ENCODE measurements at places on chromosomes 6 and 20. TPM values are rescaled to one million over a fixed set of nuclear protein-coding genes. Genes with fewer than 3 reads are reported as not detected.
A peak's percentile ranks its signal among the peaks of the same experiment; 100 is the strongest.

- DNase-seq, result no peak
These were observed 100.5 kb downstream of the SOBP start for GRCh38 chr6:107590378-107590777.

DNA sequence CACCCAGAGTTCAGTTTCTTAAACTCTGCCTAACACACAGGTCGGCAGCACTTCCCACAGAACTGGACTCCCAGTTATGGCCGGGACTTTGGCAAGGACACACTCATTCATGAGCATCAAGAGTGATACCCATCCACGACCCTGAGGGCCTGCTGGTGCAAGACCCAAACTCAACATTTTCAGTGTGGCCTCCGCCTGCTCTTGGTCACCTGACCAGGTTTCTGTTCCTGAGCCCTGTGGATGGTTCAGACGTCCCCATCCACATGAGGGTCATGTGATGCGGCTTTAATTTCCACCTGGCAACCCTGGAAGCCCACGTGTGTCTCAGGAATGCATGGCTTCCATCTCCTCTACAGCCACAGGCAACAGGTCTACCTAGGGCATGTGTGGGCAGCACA is 245.3 kb downstream of the DLL1 start:
- no peak for DNase-seq

DNA sequence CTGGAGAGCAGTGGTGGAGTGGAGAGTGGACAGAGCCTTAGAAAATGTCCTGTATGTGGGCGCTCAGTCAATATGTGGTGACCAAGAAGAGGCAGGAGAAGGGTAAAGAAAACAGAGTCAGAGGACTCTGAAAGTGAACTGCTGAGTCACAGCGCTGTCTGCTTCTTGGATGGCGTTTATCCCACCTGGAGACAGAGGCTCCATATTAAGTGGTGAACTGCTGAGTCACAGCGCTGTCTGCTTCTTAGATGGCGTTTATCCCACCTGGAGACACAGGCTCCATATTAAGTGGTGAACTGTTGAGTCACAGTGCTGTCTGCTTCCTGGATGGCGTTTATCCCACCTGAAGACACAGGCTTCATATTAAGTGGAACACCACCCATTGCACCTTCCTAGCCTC is 119.3 kb upstream of the RALGAPA2 start:
- peak; percentile 1 for DNase-seq

GRCh38 chr20:884983-885952 is 30.9 kb downstream of the ANGPT4 start:
- peak; percentile 91 for DNase-seq

GRCh38 chr20:30489614-30490003 is 767.9 kb upstream of the DEFB115 start:
- DNase-seq, result no peak

GRCh38 chr20:5973172-5973571 is 22.7 kb downstream of the MCM8 start:
- no peak for DNase-seq

- DNase-seq, result no peak
These were observed 2.4 kb upstream of the MYMX start for GRCh38 chr6:44214307-44214706.

- DNase-seq, result no peak
These were observed 137.1 kb downstream of the PACRG start for GRCh38 chr6:162864911-162865310.

- no peak for DNase-seq
These were observed 11.8 kb upstream of the CAP2 start for GRCh38 chr6:17381424-17382147.

DNA sequence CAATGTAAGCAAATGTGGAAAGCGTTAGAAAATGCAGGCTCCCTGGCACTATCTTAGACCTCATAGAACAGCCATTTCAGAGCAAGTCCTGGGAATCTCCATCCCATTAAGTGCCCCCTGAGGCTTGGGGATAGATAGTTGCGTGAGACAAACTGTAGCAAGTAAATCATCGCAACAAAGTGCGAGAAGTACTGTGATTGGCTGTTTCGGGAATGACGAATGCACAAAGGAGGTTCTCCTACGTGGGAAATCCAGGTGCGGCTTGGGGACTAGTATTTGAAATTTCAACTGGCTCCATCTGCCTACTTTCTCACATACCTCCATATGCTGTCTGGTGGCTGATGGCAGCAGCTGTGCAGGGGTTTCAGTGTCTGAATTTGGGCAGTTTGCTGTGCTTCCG is 84.5 kb downstream of the PLEKHG1 start:
- no peak for DNase-seq

DNA sequence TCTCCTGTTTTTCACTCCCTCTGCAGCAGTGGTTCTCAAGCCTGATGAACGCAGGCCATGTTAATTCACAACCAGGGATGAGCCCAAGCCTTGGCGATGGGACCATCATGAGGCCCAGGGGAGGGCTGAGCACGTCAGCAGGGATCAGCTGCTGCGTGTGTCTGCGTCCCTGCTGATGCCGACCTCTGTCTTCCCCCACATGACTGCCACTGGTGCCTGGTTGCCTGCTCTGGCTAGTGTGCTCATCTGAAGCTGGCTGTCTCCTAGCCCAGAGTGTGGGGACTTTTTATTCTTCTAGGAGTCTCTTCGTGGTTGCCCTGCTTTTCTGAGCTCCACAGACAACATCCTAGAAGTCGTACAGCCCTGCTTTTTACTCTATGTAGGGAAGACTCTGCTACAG is 40.8 kb upstream of the KCNK16 start:
- no peak for DNase-seq

- no peak for DNase-seq
These were observed 34.2 kb downstream of the CLVS2 start for GRCh38 chr6:123030282-123030681.

DNA sequence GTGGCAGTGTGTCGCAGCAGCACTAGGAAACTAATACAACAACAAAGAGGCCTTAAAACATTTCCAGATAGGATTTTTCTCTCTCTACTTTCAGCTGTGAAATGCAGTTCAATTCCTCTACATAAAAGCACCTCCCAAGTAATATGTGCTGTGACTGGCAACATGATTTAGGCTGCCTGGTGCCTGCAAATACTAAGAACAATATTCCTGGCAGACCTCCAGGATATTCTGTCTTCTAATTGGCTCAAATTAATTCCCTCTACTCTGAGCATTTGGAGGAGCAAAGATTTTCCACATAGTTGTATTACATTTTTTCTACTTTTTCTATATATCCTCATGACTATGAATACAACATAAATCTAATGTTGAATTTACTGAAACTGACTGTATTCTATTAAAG is 33.2 kb downstream of the SCGN start:
- no peak for DNase-seq

DNA sequence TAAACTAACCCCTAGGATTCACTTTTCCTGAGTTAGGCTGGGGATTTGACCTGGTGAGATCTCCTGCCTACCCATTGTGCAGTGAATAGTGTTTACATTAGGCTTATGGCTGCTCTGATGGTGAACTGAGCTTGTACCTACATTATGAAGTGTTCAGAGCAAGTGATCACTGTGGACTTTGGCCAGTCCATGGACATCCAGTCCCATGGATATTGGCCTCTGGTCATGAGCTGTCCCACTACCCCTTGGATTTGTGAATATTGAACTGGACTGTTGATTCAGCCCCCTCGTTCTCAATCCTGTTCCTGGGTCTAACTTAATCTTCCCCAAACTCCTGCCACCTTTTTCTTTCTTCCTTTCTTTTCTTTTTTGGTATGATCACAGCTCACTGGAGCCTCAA is 13.8 kb downstream of the ASIP start:
- no peak for DNase-seq

DNA sequence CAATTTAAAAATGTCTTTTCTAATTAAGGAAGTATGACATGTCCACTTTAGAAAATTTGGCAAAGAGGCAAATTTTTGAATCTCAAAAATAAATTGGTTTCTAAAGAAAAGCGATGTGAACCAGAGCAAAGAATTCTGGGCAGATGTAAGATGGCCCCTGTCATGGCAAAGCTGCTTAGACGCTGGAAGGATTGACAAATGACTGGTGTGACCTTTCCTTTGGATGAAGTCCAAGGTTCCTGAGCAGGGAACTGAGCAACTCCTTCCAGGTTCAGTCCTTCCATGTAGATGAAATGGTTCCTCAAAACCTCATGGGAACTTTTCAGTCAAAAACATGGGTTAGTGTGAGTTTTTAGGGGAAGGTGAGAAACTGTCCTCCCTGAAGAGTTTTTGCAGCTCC is 25.1 kb downstream of the BRPF3 start:
- no peak for DNase-seq

DNA sequence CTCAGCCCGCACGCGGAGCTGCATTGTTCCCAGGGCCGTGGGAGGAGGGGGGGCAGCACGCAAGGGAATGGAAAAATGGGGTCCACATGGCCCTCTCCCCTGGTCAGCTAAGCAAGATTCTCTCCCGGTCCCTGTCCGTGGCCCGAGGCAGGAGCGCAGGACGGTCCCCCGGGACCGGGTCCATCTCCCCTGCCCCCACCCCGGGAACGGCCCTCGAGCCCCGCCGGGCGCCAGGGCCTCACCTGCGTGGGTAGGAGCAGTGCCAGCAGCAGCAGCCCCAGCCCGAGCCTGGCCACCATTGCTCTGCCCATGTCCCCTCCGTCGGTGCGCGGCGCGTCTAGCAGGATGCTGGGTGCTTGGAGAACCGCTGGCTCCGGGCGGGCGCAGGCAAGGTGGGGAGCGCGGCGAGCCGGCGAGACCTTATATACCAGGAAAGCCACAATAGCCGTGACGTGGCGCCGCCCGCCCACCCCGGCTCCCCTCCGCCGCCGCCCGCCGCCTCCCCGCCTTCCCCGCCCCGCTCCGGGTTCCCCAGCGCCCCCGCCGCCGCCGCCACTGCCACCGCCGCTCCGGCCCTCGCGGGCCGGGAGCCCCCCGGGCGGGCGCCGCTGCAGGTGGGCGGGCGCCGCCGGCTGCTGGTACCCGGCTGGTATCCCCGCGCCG is at the start of gene CD24:
TSS of gene CD24 (minus strand) at position 394 of the 663 bp plus-strand sequence. CDS start at position 311, 83 bp downstream.
- peak; percentile 94 for DNase-seq

DNA sequence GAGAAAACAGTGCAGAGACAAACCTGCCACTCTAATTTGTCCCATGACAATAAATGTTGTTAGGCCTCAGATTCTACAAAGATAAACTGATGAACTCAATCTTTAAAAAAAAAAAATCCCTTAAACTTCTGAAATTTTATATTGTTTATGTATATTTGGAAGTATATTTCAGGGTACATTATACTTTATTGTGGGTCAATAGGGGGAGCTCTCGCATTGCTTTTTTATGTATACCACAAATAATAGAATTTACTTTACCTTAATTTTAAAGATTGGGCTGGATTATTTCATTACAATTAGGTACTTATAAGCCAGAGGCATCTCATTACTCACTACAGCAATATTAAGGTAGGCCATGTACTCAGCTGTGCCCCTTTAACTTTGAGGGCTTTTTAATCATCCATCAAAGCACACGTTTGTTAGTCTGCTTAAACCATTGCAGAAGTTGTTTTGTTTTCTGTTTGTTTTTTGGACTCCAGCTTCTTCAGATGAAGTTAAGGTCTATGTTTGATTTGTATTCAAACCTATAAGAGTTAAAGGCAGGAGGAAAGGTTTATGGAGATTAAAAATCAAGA is 56.3 kb upstream of the EYA4 start:
- DNase-seq, result no peak

- DNase-seq, result peak; percentile 4
These were observed 628.8 kb upstream of the MAN1A1 start for GRCh38 chr6:119978274-119978889.

GRCh38 chr6:41940759-41941279 is 789 bp downstream of the CCND3 start:
- DNase-seq, result peak; percentile 77

DNA sequence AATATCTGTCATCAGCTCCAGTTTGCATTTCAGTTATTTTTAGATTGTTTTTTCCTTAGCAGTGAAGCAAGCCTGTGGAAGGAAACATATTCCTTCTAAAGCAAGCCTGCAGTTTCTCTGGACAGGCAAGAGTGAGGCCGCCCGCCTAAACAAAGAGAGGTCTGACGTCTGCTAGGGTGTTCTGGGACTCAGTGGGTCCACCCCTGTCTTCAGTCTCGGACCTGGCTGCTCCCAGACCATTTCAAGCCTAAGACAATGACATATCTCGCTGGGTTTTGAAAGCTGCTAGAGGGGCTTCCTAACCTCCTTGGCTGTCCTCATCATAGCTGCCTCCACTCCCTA is 36.8 kb upstream of the RNF24 start:
- DNase-seq, result no peak

GRCh38 chr6:8652710-8653109 is 217.4 kb upstream of the SLC35B3 start:
- DNase-seq, result no peak

DNA sequence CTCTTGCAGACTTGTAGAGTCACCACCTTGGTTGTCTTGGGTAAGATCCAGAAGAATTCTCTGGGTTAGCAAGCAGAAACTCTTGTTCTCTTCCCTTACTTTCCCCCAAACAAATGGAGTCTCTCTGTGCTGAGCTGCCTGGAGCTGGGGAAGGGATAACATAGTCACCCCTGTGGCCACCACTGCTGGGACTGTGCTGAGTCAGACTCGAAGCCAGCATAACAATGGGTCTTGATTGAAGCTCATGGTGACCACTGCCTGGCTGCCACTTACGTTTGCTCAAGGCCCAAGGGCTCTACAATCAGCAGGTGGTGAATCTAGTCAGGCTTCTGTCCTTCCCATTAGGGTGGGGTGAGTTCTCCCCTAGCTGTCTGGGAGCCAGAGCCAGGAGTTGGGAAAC is 15.4 kb upstream of the ERVFRD-1 start:
- DNase-seq, result no peak

B3GALT4 gene
- 5.6 TPM for total RNA-seq

GPLD1 gene
- 2.5 TPM for total RNA-seq

TMEM170B gene
- total RNA-seq, result 3.1 TPM

GLYATL3 gene
- total RNA-seq, result not detected

TP53TG5 gene
- total RNA-seq, result not detected

TPBG gene
- total RNA-seq, result 45.5 TPM
